ENCODE measurements at places on chromosomes 1 and 21.

- no peak for DNase-seq
Observed at GRCh38 chr1:227736814-227737432, 1.7 kb downstream of the SNAP47 start.

- no peak for DNase-seq
Observed at GRCh38 chr1:121586369-121587229, 401.8 kb downstream of the SRGAP2C start.

GRCh38 chr1:176786274-176786673, 323.3 kb downstream of the PAPPA2 start:
- no peak for DNase-seq

GRCh38 chr1:194517567-194517966, 1331.2 kb upstream of the B3GALT2 start:
- no peak for DNase-seq

GRCh38 chr1:2087766-2088165, 37.6 kb downstream of the PRKCZ start:
- no peak for DNase-seq

DNA sequence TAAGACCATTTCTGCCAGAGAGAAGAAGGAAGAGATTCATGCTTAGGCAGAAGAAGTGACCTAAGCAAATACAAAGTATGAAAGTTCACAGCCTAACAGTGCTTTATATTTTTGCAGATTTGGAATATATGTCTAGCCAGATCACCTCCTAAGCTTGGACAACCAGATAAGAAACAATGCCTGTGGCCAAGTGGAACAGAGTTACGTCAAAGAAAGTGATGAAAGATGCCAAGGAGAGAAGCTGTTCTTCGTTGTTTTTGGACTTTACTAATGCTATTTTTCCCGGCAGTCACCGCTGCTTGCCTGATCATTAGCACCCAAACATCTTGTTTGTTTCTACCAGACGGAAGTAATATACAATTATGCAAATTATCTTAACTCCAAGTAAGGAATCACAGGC, 489.2 kb upstream of the C1orf87 start:
- no peak for DNase-seq

DNA sequence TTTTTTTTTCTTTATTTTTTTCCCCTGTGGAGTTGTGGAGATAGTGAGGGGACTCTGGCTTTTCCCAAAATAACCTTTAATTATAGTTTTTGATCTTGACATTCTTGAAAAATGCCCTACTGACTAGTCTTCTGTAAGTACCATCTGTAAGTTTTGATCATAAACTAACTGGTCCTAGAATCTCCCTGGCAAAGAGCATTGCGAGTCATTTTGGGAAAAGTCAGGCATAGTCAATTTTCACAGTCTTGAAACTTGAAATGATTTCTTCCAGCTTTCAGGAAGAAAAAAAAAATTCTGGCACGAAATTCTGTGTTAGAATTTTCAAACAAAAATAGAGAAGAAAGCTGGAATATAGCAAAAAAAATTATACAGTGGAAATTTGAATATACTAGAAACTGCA, 181.2 kb upstream of the SNX7 start:
- DNase-seq: no peak

Measured in activated CD4-positive, CD25-positive, alpha-beta regulatory T cell treated with anti-CD3 and anti-CD28 coated beads, Interleukin-2, amount 50 U/mL, for 72 hours (primary cell).